Right lung (tissue), 10 donors: ENCODE measurements at places on chromosomes 3 and 15. TPM values are rescaled to one million over a fixed set of nuclear protein-coding genes. Genes with fewer than 3 reads are reported as not detected.
A peak's percentile ranks its signal among the peaks of the same experiment; 100 is the strongest.

Gene SPSB4
- polyA plus RNA-seq, result 6.8 TPM

- DNase-seq, result no peak
These were observed 1.2 kb downstream of the GBE1 start for GRCh38 chr3:81760215-81760614.

Gene SOX2
- 15.9 TPM for polyA plus RNA-seq

- peak; percentile 43 for DNase-seq
These were observed 30.7 kb downstream of the C3orf38 start for GRCh38 chr3:88180398-88180999.

GRCh38 chr3:127141921-127142730 is 50.8 kb upstream of the PRR23E start:
- DNase-seq, result peak; percentile 26

Gene DLEC1
- polyA plus RNA-seq, result 8.2 TPM

GRCh38 chr3:115418583-115418982 is 204.7 kb upstream of the GAP43 start:
- DNase-seq, result no peak

DNA sequence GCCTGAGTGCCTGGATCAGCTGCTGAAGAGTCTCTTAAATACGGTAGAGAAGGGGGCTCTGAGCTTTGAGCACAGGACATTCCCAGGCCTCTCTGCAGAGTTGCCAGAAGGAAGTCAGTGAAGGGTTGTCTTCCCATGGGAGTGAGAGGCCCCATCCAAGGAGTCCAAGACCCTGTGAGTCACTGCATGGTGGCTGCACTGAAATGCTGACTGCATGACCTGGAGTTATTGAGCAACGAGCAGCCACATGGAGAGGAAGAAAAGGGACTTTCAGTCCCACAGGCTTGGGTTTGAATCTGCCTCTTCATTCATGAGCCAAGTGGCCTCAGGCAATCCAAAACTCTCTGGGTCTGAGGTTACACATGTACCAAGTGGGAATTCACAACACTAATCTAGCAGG is 69.6 kb upstream of the RASGRF1 start:
- no peak for DNase-seq

- no peak for DNase-seq
These were observed 49.0 kb downstream of the DHX36 start for GRCh38 chr3:154275292-154275691.

GRCh38 chr3:48716508-48716981 is 476 bp downstream of the IP6K2 start:
- peak; percentile 42 for DNase-seq

Gene PLA2G4F
- 11.8 TPM for polyA plus RNA-seq

GRCh38 chr15:78641102-78641748 is at the start of gene CHRNB4:
CHRNB4 (minus strand) TSS chr15:78641210; CDS start chr15:78641133, 77 bp downstream.
- no peak for DNase-seq

DNA sequence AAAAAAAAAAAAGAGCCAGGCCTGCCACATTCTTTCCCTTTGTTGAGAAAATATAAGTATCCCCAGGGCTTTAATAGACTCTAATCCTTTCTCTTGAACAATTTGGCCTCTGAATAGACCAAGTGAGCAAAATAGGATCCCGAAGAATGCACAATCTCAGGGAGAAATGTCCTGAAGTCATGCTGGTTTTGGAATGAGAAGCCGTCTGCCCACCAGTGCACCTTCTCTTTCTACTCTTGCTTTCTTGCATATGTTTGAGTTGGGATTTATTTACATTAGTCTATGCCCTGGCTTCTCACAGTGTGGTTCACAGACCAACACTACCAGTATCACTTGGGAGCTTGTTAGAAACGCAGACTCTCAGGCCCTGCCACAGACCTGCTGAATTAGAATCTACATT is 153.0 kb downstream of the ZNF621 start:
- no peak for DNase-seq

GRCh38 chr3:37453393-37454389 is 279.3 kb upstream of the LRRFIP2 start:
- no peak for DNase-seq

DNA sequence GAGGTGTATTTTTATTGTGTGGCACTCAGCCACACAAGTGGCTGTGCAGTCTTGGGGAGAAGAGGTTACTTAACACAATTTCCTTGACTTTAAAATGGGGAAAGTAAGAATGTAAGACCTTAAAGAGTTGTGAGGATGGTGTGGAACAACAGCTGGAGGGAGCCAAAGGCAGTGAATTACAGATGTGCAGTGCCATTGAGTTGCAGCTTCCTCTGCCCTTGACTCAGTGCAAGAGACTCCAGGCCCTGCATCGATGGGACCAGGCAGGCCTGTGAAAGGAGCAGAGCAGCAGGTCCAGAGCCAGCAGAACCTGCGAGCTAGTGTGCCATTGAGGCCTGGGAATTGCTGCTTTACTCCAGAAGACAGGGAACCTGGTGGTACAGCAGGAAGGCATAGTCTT is 27.2 kb downstream of the EEFSEC start:
- DNase-seq, result no peak

DNA sequence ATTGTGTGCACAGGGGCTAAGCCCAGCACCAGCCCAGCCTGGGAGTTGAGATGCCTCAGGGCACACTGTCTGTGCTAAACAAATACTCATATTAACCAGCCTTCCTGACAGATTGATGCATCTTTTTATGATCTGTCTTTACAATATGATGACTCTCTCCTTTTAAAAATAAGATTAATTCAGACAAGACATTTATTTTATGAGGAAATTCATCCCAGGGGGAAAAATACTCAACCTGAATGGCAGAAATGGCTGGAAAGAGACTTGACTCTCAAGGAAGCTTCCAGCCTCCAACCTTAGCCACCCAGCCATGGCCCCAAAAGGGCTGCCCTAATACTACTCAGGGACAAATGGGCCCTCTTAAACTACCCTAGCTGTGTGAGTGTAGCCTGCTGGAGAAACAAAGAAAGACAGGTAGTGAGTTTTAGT is 46.9 kb downstream of the NOX5 start:
- DNase-seq, result no peak

DNA sequence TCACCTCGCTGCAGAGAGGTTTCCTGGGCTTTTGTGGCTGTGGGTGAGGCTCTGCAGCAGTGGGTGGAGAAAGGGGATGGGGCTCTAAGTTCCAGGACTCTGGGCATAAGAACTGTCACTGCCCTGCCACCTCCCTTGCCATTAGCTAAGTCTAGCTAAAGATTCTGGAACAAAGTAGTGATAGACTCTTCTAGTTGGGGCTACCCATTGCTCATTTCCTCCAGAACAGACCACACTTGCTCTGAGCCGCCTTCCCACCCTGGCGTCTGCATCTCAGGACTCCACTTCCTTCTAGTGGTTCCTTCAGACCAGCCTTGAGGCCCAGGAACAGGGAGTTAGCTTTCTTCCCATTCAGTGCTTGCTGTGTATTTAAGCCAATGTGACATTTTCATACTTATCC is 7.5 kb downstream of the ARHGAP31 start:
- DNase-seq, result no peak

- no peak for DNase-seq
These were observed 6.3 kb upstream of the RTP4 start for GRCh38 chr3:187361835-187362234.
